ENCODE measurements at places on chromosomes 12 and 14.

DNA sequence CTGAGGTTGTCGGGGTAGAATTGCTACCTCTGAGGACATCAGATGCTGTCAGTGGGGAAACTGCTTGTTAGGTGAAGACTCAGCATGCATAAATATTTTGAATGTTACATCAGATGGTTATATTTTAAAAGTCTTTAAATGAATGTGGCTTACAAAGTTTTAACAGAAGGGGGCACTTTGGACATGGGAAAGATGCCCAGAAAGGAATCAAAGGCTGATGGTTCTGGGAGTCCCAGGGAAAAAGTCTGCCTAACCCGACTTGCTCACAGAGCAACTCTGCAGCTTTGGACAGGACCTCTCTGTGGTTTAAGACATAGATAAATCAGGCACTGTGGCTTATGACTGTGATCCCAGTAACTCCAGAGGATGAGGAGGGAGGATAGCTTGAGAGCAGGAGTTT lies 474.9 kb downstream of the ATP23 start:
- DNase-seq: no peak

GRCh38 chr12:71439613-71440344 lies at the start of gene LGR5:
LGR5 (plus strand) TSS chr12:71439798; CDS start chr12:71440081, 283 bp downstream.
- no peak for DNase-seq

GRCh38 chr14:65057695-65058094 lies 44.6 kb downstream of the MAX start:
- DNase-seq: no peak

DNA sequence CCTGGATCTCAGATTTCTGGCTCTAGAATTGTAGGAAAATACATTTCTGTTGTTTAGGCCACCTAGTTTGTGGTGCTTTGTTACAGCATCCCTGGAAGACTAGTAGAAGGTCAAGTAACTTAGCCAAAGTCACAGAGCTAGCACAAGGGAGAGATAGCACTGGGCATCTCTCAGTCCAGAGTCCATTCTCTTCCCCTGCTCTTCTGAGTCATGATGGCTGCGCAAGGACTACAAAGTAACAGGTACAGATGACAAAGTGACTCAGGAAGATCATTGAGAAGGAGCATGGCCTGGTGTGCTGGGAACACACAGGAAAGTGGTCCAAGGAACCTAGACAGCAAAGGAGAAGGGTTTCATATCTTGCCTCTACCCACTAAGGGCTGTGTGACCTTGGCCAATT lies 19.3 kb downstream of the SLC17A8 start:
- DNase-seq: no peak

DNA sequence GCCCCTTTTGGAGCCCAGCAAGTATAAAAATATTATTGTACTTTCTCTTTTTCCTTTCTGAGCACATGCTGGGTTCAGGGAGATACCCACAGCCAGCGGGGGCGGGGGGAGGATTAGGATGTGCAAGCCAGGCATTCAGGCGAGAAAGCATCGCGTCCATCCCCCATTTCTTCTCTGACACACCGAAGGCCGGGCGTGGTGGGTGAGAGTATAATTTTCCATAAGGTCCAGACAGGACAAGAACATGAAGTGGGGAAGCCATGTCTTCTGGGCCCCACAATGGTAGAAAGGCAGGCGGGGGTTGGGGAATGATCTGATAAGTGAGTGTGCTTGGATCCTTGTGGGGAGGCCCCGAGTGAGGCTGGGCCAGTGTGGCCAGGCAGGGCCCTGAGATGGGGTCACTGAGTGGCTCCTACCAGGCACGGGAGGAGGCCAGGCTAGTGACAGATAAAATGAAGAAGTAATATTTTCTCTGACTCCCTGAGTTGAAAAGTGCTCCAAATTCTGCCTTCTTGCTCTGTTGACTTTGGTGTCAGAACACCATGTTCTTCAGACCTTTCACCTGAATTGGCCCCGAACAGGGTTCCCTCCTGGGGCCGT lies 10.7 kb upstream of the LRTM2 start:
- no peak for DNase-seq

DNA sequence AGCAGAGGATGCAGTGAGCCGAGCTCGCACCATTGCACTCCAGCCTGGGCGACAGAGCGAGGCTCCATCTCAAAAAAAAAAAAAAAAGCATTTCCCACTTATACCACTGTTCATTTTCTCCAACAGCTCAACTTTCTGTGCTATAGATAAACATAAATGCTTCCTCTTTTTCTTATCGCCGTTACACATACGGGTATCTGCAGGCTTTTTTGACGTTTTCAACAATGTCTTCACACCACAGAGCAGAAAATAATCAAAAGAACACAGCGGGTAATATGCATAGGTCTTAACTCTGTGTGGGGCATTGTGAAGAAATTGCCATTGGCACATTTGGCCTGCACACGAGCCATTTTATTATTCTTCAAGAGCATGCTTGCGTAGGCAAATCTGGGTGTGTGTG lies 86.4 kb downstream of the CAPZA3 start:
- no peak for DNase-seq

- no peak for DNase-seq
These were observed 1.2 kb downstream of the KCNK13 start for GRCh38 chr14:90062822-90063539.

- DNase-seq: no peak
These were observed 41.8 kb upstream of the HIF1A start for GRCh38 chr14:61653507-61653906.

DNA sequence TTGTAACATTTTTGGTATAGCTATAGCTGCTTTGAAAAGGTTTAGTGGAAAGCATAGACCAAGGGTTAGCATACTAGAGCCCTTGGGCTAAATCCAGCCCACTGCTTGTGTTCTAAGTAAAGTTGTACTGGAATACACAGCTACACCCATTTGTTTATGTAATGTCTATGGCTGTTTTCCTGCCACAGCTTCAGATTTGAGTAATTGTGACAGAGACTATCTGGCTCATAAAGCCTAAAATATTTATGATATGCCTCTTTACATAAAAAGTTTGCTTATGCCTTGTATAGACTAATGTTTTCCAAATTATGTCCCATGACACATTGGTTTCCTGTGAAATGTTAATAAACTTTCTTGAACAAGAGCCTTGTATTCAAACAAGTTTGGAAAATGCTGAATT lies 234.8 kb upstream of the ATP2B1 start:
- DNase-seq: no peak

DNA sequence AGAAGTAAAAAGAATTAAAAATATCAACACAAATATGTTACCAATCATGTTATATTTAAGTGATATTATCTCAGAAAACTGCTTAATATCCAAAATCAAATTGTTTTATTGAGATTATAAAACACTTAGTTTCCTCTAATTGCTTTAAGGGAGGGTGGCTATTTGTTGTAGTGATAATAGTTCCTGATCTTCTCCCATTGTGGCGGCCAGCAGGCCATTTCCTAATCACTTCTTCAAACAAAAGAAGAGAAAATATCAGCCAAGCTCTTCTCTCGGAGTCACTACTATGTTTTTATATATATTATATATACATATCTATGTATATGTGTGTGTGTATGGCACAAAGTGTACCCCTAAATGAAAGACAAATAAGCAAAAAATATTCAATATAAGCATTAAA lies 31.5 kb downstream of the ERO1A start:
- DNase-seq: no peak

GRCh38 chr12:48716168-48716492 lies 377 bp downstream of the CCNT1 start:
- no peak for DNase-seq

DNA sequence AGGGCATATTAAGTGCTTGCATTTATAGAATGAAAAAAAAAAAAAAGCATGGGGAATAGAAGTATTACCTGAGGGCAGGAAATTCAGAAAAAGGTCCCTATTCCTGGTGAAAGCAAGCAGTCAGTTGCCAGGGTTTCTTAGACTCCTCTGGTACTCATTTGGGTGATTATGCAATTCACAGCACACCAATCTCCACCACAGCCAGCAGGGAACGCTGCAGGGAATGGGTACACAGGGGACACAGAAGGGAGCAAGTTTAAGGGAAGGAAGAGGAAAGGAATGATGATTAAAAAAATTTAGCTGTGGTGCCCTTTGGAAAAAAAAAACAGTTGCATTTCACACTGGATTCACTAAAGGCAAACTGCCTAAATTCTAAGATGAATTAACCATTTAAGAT lies 14.2 kb downstream of the BLTP3B start:
- peak; percentile 54 for DNase-seq

GRCh38 chr12:96425321-96425720 lies 25.1 kb upstream of the CDK17 start:
- DNase-seq: no peak

DNA sequence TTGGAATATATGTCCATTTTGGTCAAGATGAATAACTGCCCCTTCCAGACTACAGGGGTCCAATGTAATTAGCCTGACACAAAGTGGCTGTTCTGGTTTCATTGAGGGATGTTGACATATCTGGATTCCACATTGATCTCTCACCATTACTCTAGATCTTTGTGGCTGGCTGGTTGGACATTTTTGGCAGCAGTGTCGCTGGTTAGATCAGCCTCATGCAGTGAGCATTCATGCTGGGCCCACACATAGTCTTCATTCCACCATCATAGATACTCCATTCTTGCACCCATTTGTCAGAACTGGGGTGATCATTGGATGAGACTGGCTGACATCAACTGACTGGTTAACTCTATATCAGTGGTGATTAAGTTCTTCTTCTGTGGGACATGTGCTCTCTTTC lies 74.4 kb downstream of the MGST1 start:
- no peak for DNase-seq

DNA sequence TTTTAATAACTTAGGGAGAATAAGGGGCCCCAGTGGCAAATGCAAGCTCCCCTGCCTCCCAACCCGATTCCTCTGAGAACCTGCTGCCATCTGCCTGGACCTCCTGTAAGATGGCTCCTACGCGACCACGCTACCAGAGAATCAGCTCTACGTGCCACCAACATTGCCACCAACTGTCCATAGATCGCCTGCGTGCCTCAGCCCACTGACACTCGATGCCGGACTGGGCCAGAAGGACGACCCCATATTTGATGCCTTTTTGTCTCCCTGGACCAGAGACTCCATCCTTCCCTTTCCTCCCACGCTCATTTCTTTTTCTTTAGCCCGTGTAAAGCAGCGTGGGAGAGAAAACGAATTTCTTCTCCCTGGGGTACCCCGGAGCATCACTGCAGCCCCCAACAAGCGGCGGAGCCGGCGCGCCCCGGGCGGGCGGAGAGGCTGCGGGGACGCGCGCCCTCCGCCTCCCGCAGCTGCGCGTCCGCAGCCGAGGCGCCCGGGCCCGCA lies 565 bp upstream of the KLHL42 start:
- DNase-seq: peak; percentile 15

DNA sequence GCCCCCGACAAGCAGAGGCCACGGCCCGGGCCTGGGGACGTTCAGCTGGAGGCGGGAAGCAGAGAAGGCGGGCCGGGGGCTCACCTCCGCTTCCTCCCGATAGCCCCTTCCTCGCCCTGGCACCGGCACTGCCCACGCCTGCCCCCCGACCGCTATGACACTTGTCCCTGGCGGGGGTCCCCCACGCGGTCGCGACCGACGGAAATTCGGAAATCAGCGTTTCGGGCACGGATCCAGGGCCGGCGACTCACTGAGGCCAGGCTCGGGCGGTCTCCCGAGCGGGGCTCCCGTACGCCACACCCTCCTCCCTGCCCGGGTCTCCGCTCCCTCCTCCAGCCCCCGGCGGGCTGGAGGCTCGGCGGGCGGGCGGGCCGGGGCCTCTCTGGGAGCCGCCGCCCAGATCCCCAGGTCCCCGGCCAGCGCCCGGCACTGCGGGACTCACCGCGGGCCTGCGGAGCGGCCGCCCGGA lies 581 bp downstream of the PITPNM2 start:
- DNase-seq: no peak

GRCh38 chr14:92644171-92644969 lies 104.1 kb downstream of the LGMN start:
- DNase-seq: no peak

GRCh38 chr14:21729703-21730233 lies 56.1 kb upstream of the OR4E1 start:
- no peak for DNase-seq

- DNase-seq: no peak
These were observed 131.0 kb downstream of the TMEM132D start for GRCh38 chr12:129772501-129773493.

DNA sequence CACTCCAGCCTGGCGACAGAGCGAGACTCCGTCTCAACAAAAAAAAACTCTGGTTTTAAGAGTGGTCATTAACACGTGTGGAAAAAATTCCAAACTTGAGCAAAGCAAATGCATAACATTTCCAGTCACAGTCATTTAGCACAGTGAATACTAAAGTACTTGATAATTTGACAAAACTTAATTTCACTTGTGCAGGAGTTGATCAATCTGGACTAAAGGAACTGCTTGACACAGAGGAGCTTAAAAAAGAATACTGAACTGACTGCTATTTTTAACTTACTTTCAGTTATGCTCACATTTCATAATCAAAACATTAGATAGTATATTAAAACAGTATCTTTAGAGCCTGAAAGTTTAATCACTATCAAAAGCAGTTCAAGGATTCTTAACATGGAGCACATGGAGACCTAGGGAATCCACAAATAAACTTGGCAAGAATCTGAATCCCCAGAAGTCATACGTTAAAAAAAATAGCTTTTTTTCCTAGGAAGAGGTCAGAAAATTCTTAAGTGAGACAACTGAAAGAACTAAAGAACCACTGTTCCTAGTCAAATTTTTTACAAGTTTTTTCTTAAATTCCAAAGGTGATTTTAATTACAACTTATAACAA lies 7.4 kb downstream of the UBE2N start:
- DNase-seq: no peak

- DNase-seq: no peak
These were observed 136.1 kb upstream of the WSCD2 start for GRCh38 chr12:107992870-107993451.

GRCh38 chr14:85702997-85703396 lies 173.1 kb downstream of the FLRT2 start:
- peak; percentile 24 for DNase-seq

GRCh38 chr12:49703647-49704137 lies 3.5 kb downstream of the FMNL3 start:
- DNase-seq: no peak

DNA sequence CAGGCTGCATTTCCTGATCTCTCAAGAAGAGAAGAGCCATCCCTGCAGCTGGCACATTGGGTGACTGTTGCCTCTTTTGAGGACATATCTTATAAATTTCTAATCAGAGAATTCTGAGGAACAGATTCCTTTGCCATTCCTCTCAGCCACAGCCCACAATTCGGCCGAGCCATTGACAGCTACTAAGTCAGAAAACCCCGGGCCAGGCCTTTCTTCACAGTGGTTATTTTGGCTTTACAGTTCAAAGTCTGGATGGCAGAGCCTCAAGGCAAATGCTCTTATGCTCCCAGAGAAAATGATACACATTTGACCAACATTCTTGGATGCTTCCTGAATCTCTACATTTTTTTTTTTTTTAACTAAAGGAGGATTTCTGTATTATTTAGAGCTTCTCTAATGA lies 138.4 kb upstream of the FRMD6 start:
- no peak for DNase-seq

- DNase-seq: peak; percentile 73
These were observed 80.7 kb downstream of the KDM2B start for GRCh38 chr12:121499929-121500793.

GRCh38 chr12:12585115-12585863 lies 22.6 kb upstream of the DUSP16 start:
- no peak for DNase-seq

Measured in gastrocnemius medialis (tissue), 4 donors.